ENCODE measurements at places on chromosomes 1 and 21. TPM values are rescaled to one million over a fixed set of nuclear protein-coding genes. Genes with fewer than 3 reads are reported as not detected.

The ITGB2 gene
- 1.6 TPM for total RNA-seq

The RPTN gene
- total RNA-seq: not detected

DNA sequence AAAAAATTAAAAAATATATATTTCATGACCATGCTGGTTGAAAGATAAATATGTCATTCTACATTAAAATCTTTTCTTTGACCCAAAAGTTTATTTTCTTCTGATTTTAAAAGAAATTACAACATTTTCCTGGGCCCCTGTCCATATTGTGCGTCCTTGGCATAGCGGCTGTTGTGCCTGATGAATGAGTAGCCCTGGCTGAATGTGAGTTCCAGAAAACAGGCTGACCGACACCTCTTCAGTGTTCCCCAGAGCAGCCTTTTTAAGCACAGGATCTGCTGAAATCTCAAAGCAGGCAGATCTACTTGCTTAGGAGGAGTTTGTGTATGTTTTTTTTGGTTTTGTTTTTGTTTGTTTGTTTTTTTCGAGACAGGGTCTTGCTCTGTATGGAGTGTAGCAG, 19.7 kb downstream of the KIAA1614 start:
- no peak for DNase-seq
- no peaks in the 10 kb centered on the region for H3K36me3 ChIP-seq
- H3K27ac ChIP-seq: no peak overlapping the region
- H3K4me1 ChIP-seq: peaks cover 51% of the 10 kb centered on the region
- no peaks in the 10 kb centered on the region for H3K27me3 ChIP-seq
- H3K4me3 ChIP-seq: no peak overlapping the region

DNA sequence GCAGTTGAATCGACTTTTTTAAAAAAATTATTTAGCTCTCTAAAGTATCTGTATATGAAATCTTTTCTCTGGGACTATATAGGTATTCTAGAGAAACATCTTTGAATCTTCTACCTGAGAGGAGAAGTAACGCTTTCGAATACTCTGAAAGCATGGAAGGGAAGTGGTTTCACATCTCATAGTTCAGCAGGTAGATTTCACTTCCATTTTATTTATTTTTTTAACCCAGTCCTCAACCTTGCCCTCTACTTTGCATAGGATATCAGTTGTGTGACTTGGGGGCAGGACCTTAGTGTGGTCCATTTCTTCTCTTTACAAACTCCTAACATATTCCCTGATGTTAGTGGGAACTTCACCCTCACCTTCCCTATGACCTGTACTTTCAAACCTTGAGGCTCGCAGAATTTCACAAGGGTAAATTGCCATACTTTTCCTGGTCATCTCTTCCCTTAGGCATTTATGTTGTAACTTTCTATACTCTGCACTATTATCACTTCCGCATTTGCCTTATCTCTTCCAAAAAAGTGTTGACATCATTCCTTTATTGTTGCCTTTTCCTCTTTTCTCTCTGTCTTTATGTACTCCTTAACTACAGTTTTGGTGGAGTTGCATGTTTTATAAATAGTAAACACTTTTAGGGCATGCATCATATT, 1208.5 kb upstream of the ADGRL4 start:
- no peaks in the 10 kb centered on the region for H3K36me3 ChIP-seq
- no peaks in the 10 kb centered on the region for H3K27me3 ChIP-seq
- no peak for DNase-seq
- no peak overlapping the region for H3K4me3 ChIP-seq
- H3K27ac ChIP-seq: no peak overlapping the region
